ENCODE measurements at places on chromosomes 12 and 14.
A peak's percentile ranks its signal among the peaks of the same experiment; 100 is the strongest.

DNA sequence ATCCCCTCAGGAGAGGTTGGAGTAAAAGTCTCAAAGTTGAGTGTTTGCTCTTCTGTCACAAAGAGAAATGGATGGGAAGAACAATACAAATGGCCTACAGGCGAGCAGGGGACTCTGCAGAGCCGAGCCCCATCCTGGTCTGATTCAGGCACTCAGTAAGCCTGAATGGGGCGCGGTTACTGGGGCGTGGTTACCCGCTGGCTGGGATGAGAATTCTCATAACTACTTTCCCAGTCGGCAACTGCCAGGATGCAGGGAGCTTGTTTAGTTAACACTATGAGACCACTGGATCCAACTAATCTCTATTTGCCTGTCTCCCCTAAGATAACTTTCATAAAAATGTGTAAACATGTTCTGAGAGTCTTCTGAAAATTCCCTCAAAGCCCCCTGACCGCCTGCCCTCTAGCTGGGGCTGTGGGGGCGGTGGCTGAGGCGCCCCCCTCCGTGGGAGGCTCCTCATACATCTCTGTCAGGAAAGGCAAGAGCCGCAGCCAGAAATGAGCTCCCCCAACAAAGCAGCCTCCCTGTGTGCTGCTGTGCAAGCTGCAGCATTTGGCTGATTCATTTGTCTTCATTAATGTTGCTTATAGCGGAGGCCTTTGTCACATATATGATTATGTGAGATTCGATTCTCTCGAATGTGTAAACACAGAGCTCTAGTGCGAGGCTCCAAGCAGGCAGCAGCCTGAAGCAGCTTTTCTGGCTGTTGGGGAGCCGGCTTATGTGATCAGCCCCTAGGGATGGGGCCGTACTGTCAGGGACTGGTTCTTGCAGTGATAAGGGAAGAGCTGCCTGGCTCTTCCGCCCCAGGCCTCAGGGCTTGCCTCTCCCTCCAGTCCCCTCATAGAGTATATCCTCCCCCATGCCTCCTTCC lies 126.1 kb upstream of the ARHGAP5 start:
- H3K27ac ChIP-seq = no peak overlapping the region
- H3K4me1 ChIP-seq = peaks cover 13% of the 10 kb centered on the region
- DNase-seq = no peak
- H3K27me3 ChIP-seq = no peaks in the 10 kb centered on the region
- no peak overlapping the region for H3K4me3 ChIP-seq

DNA sequence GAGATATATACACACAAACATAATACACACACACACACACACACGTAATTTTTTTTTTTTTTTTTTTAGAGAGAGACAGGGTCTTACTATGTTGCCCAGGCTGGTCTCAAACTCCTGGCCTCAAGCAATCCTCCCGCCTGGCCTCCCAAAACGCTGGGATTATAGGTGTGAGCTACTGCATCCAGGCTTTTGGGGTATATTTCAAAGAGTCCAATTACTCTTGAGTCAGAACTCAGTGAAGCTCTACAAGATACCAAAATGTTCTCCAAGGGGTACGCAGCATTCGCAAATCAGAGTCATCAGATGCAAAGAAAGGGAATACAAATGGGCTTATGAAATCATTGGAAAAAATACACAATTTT lies 54.0 kb downstream of the PHLDA1 start:
- peaks cover 57% of the 10 kb centered on the region for H3K4me1 ChIP-seq
- no peak for DNase-seq
- H3K27ac ChIP-seq = peak overlapping the region; percentile 96
- H3K27me3 ChIP-seq = no peaks in the 10 kb centered on the region
- no peaks in the 10 kb centered on the region for H3K36me3 ChIP-seq
- no peak overlapping the region for H3K4me3 ChIP-seq

- no peak overlapping the region for H3K4me3 ChIP-seq
- DNase-seq = peak; percentile 75
- no peak overlapping the region for H3K27ac ChIP-seq
- H3K4me1 ChIP-seq = no peaks in the 10 kb centered on the region
- no peaks in the 10 kb centered on the region for H3K36me3 ChIP-seq
- no peaks in the 10 kb centered on the region for H3K27me3 ChIP-seq
Measured at GRCh38 chr14:104436741-104437701, 142.5 kb upstream of the C14orf180 start.

DNA sequence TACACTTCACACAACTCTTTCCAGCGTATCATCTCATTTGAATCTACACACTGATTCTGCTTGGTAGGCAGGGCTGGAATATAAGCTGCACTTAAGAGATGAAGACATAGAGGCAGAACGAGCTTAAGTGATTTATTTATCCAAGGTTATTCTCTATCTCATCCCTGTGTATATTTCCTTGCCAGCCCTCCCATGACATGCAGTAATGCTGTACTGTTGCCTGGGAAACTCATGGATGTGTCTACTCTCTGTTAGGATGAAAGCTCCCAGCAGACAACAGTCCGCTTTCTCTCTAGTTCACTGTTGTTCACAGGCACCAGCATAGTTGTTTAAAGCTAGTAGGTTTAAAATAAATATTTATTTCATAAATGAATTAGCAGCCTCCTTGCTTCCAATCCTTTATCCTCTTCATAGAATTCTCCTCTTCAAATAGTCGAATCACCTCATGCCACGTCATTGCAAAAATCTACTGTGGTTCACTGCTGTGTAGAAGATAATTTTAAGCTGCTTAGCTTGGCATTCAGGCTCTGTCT lies 25.4 kb downstream of the FGF6 start:
- DNase-seq = no peak
- peaks cover 37% of the 10 kb centered on the region for H3K27me3 ChIP-seq
- no peak overlapping the region for H3K27ac ChIP-seq

- peaks cover 37% of the 10 kb centered on the region for H3K4me1 ChIP-seq
- DNase-seq = no peak
- H3K36me3 ChIP-seq = peaks cover 38% of the 10 kb centered on the region
Measured at GRCh38 chr12:123990511-123990910, 17.5 kb downstream of the ZNF664 start.

DNA sequence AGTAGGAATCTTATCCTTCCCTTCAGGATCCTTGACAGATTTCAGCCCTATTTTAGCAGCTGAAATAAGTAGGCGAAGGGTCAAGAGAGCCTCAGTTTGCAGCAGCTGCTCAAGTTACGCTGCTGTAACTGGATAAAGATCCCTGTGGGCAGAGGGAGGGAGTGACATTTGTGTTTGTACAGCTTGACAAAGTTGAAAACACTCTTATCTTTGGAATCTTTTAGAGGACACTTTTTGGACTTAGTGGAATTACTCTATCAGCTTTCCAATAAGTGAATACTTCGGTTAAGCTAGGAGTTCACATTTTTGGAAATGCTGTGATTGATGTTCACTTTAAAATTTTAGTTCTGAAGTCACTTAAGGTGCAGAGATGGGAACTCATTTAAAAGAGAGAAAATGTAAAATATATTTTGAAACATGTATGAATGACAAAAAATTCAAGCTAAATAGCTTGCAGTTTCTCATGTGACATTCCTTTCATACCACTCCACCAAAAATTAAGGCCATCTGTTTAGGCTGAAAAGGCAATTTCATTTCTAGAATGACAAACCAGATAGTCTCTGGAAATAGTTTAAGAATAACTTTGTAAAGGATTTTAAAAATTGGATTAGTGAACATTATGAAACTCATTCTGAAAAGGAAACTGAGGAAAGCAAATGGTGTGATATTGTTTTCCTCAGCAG lies 55.2 kb downstream of the SLC38A4 start:
- H3K4me3 ChIP-seq = peak overlapping the region; percentile 43
- H3K36me3 ChIP-seq = peaks cover 9% of the 10 kb centered on the region
- H3K27ac ChIP-seq = peak overlapping the region; percentile 92
- no peaks in the 10 kb centered on the region for H3K27me3 ChIP-seq

- H3K4me1 ChIP-seq = peaks cover 77% of the 10 kb centered on the region
- no peak overlapping the region for H3K4me3 ChIP-seq
- DNase-seq = no peak
- H3K36me3 ChIP-seq = no peaks in the 10 kb centered on the region
- H3K27me3 ChIP-seq = no peaks in the 10 kb centered on the region
Measured at GRCh38 chr12:106113042-106113441, 25.7 kb downstream of the NUAK1 start.

GRCh38 chr12:47280543-47281300 lies 201.0 kb upstream of the AMIGO2 start:
- no peak overlapping the region for H3K27ac ChIP-seq
- no peak overlapping the region for H3K4me3 ChIP-seq
- no peaks in the 10 kb centered on the region for H3K36me3 ChIP-seq
- DNase-seq = no peak
- no peaks in the 10 kb centered on the region for H3K27me3 ChIP-seq

GRCh38 chr14:58060898-58061297 lies 91.1 kb downstream of the ARMH4 start:
- H3K4me3 ChIP-seq = no peak overlapping the region
- H3K27ac ChIP-seq = no peak overlapping the region
- H3K4me1 ChIP-seq = no peaks in the 10 kb centered on the region
- no peaks in the 10 kb centered on the region for H3K36me3 ChIP-seq

DNA sequence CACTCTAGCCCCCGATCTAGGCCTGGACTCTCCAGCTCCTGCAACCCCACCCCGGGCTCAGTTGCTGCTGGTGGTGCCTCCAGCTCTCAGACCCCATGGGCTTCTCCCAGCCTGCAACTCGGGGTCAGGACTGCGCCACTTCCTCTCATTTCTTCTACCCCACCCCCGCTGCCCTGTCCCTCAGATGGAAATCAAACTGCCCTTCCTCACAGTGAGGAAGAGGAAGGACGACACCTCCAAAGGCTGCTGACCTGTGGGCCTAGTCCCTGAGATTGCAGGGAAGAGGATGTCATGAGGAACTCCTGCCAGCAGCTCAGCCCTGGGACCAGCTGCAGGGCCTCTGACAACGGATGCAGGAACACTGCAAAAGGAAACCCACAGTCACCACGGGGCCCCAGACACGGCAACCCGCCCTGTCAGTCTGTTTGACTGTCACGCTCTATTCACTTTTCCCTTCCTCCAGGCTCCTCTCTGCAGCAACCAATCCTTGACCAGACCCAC lies 29.3 kb upstream of the PNMA1 start:
- H3K4me1 ChIP-seq = peaks cover 89% of the 10 kb centered on the region
- H3K4me3 ChIP-seq = no peak overlapping the region
- H3K36me3 ChIP-seq = peaks cover 7% of the 10 kb centered on the region

- H3K27me3 ChIP-seq = no peaks in the 10 kb centered on the region
- no peak for DNase-seq
- H3K27ac ChIP-seq = no peak overlapping the region
- H3K4me3 ChIP-seq = no peak overlapping the region
Measured at GRCh38 chr12:86669010-86669409, 412.8 kb upstream of the MGAT4C start.

DNA sequence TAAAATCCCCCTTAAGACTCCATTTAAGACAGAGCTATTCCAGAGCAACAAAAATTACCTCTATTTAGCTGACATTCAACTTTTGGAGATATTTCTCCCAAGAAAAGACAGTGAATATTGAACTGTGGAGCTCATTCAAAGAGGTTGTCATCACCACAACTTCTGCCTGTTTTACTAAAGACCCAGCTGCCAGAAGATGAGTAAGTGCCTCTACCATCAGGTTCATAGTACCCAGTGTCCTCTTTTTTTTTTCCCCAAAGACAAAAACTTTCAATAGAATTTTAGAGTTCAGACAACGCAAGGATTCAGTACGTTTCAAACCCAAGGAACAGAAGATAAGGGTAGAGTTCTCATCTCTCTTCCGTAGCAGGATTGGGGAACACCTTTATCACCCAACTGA lies 461.3 kb downstream of the BCAT1 start:
- H3K27ac ChIP-seq = peak overlapping the region; percentile 78
- no peak overlapping the region for H3K4me3 ChIP-seq
- DNase-seq = no peak

DNA sequence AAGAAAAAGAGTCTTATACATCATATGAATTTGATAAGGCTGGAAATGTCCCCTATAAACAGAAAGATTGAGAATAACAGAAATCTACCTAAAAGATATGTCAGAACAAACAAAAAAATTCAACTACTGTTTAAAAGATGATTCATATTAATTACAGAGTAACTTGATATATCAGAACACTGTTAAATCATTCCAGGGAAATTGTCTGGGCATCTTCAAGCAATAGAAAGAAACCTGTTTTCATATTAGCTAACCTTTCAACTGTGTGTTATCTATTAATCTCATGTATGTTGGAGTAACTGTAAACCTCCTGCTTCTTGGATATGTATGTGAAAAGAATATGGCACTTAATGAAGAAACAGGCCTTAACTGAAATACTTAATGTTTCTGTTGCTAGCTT lies 96.7 kb downstream of the NUBPL start:
- no peak overlapping the region for H3K4me3 ChIP-seq
- peaks cover 6% of the 10 kb centered on the region for H3K36me3 ChIP-seq
- no peaks in the 10 kb centered on the region for H3K27me3 ChIP-seq
- no peak overlapping the region for H3K27ac ChIP-seq

GRCh38 chr12:42255866-42256261 lies 17.8 kb upstream of the YAF2 start:
- H3K27ac ChIP-seq = no peak overlapping the region
- DNase-seq = no peak
- H3K4me1 ChIP-seq = no peaks in the 10 kb centered on the region
- peaks cover 4% of the 10 kb centered on the region for H3K36me3 ChIP-seq
- no peak overlapping the region for H3K4me3 ChIP-seq

- H3K36me3 ChIP-seq = no peaks in the 10 kb centered on the region
- H3K27me3 ChIP-seq = no peaks in the 10 kb centered on the region
- H3K4me3 ChIP-seq = peak within 1 kb of the TSS; percentile 84
- DNase-seq = no peak
- H3K4me1 ChIP-seq = peaks cover 42% of the 10 kb centered on the region
- H3K27ac ChIP-seq = peak within 1 kb of the TSS; percentile 90
Measured at GRCh38 chr14:105419195-105420091, at the start of gene MTA1. TSS of gene MTA1 (plus strand) at chr14:105419827. CDS start at chr14:105420036, 209 bp downstream.

- H3K27me3 ChIP-seq = peaks cover 16% of the 10 kb centered on the region
- H3K36me3 ChIP-seq = no peaks in the 10 kb centered on the region
- H3K27ac ChIP-seq = no peak overlapping the region
- peak overlapping the region; percentile 82 for H3K4me3 ChIP-seq
- no peak for DNase-seq
Measured at GRCh38 chr14:70823281-70823680, 14.0 kb upstream of the MAP3K9 start.

- H3K27ac ChIP-seq = peak overlapping the region; percentile 69
- H3K27me3 ChIP-seq = no peaks in the 10 kb centered on the region
- peak overlapping the region; percentile 36 for H3K4me3 ChIP-seq
- no peak for DNase-seq
- no peaks in the 10 kb centered on the region for H3K36me3 ChIP-seq
Measured at GRCh38 chr12:121781998-121782979, 11.2 kb downstream of the RHOF start.

DNA sequence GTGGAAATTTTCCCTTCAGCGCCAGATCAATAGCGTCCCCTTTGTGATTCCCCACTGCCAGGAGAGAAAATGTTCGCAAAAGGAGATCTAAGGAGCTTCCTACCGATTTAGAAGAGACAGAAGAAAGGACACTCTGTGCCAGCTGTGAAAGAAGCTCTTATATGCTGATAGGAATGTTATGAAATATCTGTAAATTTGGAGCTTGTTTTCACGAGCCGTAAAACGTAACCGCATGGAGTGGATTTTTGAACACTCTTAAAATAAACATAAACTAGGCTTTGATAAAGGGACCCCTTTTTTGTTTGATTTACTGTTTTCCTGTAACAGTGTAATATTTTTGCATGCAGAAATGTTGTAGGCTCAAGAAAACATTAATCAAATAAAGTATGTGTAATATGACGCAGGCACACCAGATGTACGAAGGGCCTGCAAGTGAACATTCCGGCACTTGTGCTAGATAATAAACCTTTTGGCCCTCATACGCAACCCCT lies 346.8 kb downstream of the ETNK1 start:
- H3K27ac ChIP-seq = no peak overlapping the region
- no peaks in the 10 kb centered on the region for H3K27me3 ChIP-seq
- no peaks in the 10 kb centered on the region for H3K36me3 ChIP-seq
- no peak overlapping the region for H3K4me3 ChIP-seq
- peaks cover 13% of the 10 kb centered on the region for H3K4me1 ChIP-seq
